ENCODE measurements at places on chromosomes 16 and 17. TPM values are rescaled to one million over a fixed set of nuclear protein-coding genes. Genes with fewer than 3 reads are reported as not detected.

Gene OR2C1
- not detected for total RNA-seq

GRCh38 chr16:48441106-48441505, 55.9 kb upstream of the SIAH1 start:
- DNase-seq = no peak

DNA sequence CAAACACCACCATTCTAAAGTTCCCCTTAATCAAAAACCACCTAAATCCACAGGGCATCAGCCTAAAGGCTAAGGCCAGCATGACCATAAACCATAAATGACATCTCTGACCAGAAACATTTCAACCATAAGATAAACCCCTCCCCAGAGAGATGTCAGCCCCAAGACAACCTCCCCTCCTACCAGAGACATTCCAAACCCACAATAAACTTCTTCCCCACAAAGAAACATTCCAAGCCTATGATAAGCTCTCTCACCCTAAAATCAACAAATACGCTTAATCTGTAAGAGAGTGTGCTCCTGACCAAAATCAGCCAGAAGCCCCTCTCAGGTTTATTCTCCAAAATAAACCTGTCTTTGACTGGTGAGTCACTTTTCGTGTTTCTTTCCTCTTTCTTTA, 54.8 kb downstream of the SLFN5 start:
- no peak for DNase-seq

DNA sequence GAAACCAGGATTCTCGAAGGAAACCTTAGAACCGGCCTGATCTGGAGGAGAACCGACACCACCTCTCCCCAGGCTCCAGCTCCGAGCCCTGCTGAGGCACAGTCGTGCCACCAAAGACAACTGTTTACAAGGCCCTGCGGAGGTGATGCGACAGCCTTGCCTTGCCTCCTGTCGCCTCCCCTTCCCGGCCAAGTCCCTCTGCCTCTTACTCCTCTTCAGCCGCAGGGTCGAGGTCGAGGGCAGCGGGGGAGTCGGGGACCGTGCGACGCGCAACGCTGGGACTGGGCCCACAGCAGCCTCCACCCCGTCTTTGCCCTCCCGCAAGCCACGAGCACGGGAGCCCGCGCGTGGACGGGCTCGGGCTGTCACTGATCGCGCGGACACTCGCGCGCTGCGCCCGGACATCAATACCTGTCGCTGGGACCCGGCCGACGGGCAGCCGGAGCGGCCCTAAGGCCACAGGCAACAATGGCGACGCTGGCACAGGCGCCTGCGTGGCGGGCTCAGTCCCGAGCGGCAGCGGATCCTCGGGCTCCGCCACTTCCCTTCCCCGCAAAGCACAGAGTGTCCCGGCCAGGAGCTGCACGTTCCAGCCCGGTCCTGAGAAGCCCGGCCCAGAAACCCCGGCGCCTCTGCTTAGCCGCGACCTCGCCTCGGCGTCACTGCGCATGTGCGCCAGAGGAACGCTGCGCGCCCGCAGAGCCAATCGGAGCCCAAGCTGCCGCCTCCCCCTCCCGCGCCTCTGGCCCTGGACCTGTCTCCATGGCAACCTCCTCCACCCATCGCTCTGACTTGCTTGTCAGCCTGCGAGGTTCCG, at the start of gene ZNF287:
TSS of gene ZNF287 (minus strand) at position 664 of the 817 bp plus-strand sequence. CDS start 1,473 bp downstream, outside the sequence.
- DNase-seq = peak; percentile 88

DNA sequence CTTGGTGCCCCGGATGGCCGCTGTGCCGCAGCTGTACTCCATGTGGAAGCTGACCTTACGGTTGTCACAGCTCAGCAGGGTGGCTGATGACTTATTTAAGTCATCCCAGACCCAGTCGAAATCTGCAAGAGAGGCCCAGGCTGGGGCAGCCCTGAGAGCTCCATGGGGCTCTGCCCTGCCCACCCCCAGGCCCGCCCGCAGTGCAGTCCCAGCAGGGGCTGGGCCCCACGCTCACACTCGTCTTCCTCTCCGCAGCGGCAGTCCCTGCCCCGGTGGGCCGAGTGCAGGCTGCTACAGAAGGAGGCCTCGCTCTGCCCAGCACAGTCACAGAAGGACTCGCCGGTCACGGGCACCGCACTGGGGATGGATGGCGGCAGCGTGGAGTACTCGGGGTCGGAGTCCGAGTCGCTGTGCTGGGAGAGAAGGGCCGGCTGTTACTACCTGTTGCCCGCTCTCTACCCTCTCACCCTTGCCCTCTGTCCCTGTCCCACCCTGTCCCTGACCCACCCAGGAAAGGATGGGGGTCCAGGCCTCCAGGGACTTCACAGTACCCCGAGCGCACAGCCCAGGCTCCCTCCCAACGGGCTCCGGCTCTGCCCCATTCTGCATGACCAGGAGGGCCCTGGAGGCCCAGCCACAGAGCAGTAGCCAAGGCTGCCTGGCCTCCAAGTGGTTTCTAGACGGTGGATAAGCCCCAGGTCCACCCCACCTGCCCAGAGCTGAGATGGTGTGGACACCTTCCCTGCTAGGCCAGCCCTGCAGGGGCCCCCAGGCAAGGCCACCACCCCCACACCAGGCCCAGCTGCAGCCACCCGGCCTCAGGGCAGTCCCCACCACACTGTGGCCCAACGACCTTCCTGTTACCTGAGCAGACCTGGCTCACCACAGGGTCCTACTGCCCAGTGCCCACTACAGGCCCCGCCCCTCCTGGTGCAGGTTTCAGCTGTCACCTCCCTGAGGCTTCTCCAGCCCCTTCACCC, 3.9 kb downstream of the SPSB3 start:
- DNase-seq = peak; percentile 9

DNA sequence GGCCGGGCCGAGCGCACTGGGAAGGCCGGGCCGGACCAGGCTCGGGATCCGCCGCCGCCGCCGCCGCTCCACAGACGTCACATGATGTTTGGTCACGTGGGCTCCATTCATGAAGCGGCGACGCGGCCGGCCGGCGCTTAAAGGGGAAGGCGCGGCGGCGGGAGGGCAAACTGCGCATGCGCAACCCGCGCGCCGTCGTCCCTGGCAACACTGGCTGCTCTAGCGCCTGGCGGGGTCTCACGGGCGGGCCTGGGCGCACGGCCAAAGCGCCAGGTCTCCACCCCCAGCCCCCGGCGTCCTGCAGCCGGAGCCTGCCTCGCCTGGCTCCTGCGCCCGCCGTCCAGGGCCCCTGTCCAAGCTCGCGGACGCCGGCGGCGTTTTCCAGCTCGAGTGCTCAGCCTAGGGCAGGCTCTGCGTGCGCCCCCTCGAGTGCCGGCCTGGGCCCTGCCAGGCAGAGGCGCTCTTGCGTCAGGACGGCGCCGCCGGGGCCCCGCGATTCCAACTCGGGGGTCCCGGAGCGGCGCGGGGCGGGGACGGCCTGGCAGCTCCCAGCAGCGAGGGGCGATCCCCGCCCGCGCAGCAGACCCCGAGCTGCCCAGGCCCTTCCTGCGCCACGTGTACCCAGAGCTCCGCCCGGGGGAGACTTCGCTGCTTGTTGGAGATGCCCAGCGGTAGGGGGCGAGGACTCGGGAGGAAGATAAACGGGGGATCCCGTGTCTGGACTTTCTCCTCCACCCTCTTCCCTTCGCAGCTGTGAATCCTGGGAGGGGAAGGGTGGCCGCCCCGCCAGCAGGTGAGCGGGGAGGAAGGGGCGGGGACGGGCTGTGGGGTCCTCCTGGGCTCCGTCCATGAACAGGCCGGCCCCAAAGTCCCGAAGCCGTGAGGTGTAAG, at the start of gene MAFG:
TSS of gene MAFG (minus strand) at position 83 of the 891 bp plus-strand sequence. CDS start 4,550 bp downstream, outside the sequence.
- peak; percentile 96 for DNase-seq

- DNase-seq = no peak
These were observed 76.8 kb downstream of the SEC14L1 start for GRCh38 chr17:77217566-77217965.

Gene CALB2
- total RNA-seq = under 0.01 TPM

- DNase-seq = no peak
These were observed 19.6 kb downstream of the KLHDC4 start for GRCh38 chr16:87746178-87746577.

- DNase-seq = peak; percentile 89
These were observed 18.1 kb upstream of the TMEM98 start for GRCh38 chr17:32909787-32910369.

Gene SLFN14
- total RNA-seq = not detected

DNA sequence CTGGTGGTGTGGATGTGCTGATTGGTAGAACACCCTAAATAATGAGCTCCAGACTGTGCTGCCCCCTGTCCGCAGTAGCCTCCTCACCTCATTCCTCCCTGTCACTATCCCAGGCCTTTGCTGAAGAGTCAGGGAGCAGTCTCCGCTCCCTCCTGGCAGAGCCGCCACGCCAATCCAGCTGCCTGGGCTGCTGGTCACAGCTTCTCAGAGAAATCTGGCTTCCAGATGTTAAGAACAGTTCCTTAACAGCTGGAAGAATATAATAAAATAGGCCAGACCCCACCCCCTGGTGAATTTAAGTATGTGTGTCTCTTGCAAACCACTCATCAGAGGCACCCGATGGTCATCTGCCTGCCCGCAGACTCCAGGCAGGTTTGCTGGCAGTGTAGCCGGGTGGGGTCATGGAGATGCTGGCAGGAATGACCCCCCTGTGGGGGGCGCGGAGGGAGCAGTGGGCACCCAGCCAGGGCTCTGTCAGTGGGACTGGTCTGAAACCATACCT, 161.0 kb downstream of the CCDC182 start:
- DNase-seq = peak; percentile 81

DNA sequence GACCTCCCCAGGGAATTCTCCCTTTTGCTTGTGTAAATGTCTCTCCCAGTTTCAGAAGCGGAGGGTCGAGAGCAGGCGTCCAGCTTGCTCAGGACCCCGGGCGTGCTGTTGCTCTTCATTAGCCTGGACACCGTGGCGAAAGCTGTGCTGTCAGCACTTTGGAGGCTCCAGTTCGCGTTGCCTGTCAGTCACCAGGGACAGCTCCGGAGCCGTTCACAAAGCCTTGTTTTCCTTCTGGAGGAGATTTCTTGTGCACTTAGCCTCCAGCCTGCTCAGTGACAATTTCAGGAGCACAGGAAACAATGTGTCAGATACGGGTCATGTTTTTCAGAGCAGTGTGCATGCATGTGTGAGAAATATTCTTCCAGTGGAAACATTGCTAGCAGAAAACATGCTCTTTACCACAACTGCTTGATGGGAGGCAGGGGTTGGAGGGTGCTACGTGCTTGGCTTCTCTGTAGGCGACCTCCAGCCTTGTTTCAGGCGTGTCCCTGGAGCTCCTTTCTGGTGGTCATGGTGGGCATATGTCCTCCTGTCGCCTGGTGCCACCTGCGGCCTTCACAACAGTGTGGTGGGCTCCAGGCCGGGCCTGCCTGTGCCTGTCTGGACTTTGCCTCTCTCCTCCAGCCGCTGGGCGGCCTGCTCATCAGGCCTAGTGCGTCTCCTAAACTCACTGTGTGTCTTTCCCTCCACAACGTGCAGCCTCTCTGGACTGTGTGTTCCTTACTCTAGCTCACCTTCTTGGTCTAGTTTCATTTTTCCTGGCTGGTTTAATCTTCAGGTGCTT, 29.0 kb downstream of the ZNF750 start:
- no peak for DNase-seq
